ENCODE measurements at places on chromosomes 12 and 14. TPM values are rescaled to one million over a fixed set of nuclear protein-coding genes. Genes with fewer than 3 reads are reported as not detected.

PTPRR gene
- total RNA-seq = 0.32 TPM

AICDA gene
- total RNA-seq = not detected

CDC42BPB gene
- total RNA-seq = 99.6 TPM

CD69 gene
- 11.9 TPM for total RNA-seq

CIDEB gene
- 19.1 TPM for total RNA-seq

POTEM gene
- not detected for total RNA-seq

PPP4R4 gene
- 0.13 TPM for total RNA-seq

GLS2 gene
- not detected for total RNA-seq

DNA sequence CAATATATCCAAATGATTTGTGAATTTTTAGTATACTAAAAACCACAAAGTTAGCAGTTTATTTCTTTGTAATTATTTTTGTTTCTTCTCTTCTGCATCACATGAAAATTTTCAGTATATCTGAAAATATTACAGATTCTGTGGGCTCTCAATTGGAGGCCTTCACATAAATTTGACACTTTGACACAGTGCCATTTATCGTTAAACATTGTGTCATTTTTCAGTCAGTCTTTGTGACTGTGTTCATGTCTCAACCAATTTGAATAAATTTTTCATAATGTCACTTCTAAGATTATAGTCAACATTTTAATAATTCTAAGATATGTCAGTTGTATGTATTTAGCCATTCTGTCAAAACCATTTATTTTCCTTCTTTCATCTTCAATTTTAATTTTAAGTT lies 1303.0 kb downstream of the LRFN5 start:
- no peak for DNase-seq

DNA sequence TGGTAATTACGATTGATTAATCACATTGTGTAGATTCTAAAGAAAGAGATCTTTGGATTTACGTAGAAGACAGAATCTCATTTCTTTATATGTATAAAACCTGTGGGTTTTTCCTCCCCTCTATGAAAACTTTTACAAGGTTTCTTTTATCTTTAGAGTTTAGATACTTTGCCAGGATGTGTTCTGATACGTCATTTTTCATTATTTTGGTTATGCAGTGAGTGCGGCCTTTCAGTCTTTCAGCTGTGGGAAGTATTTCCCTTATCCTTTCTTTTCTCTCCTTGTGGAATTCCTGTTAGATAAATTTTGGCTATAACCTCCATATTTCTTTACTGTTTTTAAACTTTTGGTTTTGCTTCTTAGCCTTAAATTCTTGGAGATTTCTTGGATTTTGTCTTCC lies 92.7 kb downstream of the TTLL5 start:
- no peak for DNase-seq

GRCh38 chr14:49105956-49106355 lies 480.2 kb downstream of the RPS29 start:
- no peak for DNase-seq

DNA sequence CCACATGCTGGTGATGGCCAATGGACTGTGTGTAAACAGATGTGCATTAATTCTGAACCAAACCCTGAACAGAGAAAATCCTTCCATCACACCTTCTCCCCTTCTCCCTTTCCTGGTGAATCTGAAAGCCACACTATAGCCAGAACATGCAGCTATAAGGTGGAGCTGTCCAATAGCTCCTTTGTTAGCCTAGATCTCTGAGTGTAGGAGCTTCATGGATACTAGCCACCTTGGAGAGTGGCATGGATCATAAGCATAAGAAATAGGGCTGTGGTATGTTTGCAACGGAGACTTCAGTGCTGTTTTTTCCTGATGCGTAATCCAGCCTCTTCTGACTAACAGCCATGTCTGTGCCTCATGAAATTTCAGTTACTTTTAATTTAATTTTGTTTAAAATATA lies 364.5 kb downstream of the BTG1 start:
- no peak for DNase-seq

DNA sequence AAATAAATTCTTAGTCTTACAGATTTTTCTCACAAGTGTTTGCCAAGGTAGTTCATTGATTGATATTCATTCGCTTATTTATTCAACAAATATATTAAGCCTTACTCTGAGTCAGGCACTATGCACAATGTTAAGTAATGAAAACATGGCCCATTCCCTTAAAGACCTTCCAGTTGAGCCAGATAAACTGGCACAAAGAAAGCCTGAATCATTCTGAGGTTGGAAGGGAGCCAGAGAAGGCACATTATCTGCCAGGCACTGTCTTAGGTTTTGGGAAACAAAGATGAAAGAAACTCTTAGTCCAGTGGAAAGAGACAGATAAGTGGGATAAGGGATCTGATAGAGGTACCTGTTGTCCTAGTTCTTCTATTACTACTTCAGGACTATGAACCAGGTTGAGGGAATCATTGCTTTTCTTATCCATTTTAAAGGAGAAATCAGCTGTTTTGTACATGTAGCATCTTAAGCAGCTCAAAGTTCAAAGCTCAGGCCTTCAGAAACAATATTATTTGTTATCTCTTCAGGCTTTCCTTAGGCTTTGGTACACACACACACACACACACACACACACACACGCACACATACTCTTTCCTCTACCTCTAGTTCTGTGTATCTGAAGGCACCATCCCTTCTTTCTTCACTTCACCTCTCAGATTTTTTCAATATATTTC lies 27.0 kb downstream of the PDE6H start:
- no peak for DNase-seq

- DNase-seq = no peak
Measured at GRCh38 chr12:2678426-2678825, 116.3 kb upstream of the FKBP4 start.

DNA sequence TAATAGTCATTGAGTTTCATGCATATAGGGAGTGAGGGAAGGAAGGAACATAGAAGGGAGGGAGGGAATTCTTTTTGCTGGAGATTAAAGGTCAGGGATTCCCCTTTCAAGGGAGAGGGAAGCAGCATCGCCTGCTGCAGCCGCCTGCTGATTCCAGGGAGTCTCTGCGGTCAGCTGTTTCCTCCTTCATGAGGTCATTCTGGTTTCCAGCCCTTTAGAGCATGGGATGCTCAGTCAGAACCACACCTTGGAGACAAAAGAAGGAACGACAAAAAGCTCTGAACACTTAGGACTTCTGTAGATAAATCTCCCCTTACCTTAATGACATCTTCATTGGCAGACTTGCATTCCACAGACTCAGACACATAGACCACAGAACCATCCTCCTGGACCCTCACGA lies 923.0 kb upstream of the TMEM132C start:
- no peak for DNase-seq

DNA sequence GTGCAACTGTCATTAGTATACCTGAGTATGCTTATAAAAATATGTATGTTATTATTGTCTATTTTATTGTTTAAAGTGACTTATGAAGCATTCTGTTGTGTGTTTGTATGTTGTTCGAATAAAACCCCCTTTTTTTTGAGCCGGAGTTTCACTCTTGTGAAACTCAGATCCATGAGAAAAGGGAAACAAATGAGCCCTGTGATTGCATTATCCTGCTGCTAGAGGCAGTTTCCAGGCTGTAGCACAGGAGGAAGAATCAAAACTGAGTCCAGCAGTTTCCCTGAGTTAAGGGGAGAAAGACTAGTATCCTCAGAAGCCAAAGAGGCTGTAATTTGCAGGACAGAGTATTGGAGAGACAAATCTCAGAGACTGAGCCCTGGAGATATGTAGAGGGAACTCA lies 12.5 kb downstream of the SGPP1 start:
- DNase-seq = no peak

DNA sequence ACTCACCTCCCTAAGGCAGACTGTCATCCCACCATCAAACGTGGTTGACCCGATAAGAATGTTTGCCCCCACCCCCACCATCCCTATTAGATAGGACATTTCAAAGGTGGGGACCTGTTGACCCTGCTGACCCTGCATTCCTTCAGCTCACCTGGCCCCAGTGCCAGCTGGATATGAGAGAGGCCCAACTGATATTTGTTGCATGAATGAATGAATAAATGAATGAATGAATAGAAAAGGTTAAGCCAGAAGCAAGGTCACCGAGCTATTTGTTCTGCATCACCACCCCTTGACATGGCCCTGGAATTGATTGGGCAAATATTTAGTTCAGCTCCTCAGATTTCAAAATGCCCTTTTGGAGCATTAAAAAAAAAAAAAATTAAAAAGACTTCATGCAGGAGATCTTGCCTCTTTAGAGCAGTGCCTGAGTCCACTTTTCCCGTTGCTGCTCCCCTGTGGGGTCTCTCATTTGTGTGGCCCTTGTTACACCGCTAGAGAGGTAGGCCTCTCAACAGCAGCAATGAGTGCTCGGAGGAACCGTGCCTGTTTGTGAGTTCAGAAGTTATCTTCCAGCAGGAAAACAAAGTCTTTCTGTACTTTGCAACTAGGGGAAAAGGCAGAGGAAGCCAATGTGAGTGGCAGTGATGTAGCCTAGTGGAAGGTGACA lies 8.5 kb upstream of the SERPINA5 start:
- DNase-seq = peak; percentile 35

DNA sequence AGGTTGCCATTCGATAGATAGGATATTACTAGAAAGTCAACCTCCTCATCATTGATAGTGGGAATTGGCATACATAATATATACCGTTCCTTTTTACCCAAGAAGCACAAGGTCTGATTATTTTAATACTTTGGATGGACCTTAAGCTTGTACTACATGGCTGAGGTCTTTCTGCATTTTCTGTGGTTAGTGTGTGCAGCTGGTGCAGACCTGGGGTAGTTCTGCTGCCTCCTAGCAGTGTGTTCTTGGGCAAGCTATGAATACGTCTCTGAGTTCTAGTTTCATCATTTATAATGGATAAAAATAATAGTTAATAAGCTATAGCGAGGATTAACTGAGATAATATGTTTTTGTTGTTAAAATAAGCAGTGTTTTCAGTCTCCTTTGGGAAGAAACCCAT lies 2.2 kb downstream of the ZDHHC17 start:
- DNase-seq = no peak

DNA sequence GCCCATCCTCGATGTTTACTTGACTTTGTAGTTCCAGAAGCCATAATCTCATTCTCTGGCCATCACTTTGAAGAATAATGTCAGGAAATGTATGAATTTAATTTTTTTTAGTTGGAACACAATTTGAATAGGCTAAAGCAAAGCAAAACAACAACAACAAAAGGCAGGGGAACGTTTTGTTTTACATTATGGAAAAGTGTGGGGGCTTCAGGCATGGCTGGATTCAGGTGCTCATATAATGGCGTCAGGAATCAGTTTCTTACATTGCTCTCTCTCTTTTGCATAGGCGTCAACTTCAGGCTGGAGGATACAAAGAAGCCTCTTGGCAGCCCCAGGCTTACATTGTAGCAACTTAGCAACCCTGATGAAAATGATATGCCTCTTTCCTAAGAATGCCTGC lies 13.1 kb upstream of the RPH3A start:
- no peak for DNase-seq

DNA sequence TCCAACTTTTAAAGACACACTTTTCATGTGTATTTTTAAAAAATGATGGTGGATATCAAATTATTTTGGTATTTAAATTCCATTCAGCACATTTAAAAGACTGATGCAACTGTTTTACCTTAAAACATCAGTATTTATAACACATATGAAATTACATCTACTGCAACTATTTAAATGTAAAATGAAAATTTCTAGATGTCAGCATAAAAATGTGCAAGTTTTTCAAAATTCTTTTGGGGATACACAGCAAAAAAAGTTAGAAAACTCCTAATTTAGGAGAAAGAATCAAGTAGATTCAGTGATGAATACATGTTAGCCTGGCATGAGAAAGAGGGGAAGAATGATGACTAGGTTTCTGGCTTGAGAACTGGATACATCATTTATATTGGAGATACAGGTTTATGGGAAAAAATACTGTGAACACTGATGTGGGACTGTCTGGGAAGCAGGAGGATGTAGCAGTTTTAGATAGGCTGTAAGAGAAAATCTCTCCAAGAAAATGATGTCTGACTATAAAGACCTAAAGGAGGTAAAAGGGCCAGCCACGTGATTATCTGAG lies 9.2 kb downstream of the SOS2 start:
- no peak for DNase-seq

- DNase-seq = no peak
Measured at GRCh38 chr14:24436355-24437019, 6.1 kb downstream of the SDR39U1 start.

- DNase-seq = no peak
Measured at GRCh38 chr14:60647837-60648248, 1.4 kb downstream of the SIX1 start.

DNA sequence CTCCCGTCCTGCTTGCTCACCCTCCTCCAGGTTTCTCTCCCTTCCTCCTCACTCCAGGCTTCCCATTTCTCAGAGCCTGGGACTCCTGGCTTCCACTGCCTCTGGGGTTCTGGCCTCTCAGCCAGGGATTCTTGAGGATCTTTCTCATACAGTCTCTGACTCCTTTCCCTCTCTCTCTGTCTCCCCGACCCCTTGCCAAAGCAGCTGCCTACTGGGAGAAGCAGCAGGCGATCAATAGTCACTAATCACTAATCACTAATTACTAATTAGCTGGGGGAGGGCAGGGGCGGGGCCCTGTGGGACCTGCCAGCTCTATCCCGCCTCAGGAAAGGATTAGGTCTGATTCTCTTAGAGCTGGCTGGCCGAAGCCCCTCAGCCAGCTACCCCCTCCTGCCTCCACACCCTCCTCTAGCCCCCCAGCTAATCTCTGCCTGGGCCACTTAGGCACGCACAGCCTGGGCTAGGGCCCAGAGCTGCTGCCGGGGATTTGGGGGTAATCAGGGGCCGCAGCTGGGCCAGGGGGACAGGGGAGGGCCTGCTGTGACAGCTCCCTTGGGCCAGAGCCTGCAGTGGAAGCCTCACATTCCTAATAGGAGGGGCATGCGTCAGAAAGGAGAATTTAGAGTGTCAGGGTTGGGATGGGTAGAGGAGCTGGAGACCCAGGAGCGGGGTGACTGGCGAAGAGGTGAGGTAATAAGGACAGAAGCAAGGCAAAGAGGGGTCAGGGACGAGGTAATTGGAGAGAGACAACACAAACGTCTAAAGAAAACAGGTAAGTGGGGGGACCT lies 2.8 kb downstream of the NXPH4 start:
- no peak for DNase-seq

- no peak for DNase-seq
Measured at GRCh38 chr12:76020731-76021672, 10.6 kb downstream of the PHLDA1 start.

GRCh38 chr12:103312742-103313354 lies 182.9 kb downstream of the C12orf42 start:
- DNase-seq = no peak

- peak; percentile 82 for DNase-seq
Measured at GRCh38 chr14:105876829-105877228, 350.4 kb downstream of the TMEM121 start.
